Aorta (tissue), 5 donors: ENCODE measurements at places on chromosomes 4 and X. TPM values are rescaled to one million over a fixed set of nuclear protein-coding genes. Genes with fewer than 3 reads are reported as not detected.

DNA sequence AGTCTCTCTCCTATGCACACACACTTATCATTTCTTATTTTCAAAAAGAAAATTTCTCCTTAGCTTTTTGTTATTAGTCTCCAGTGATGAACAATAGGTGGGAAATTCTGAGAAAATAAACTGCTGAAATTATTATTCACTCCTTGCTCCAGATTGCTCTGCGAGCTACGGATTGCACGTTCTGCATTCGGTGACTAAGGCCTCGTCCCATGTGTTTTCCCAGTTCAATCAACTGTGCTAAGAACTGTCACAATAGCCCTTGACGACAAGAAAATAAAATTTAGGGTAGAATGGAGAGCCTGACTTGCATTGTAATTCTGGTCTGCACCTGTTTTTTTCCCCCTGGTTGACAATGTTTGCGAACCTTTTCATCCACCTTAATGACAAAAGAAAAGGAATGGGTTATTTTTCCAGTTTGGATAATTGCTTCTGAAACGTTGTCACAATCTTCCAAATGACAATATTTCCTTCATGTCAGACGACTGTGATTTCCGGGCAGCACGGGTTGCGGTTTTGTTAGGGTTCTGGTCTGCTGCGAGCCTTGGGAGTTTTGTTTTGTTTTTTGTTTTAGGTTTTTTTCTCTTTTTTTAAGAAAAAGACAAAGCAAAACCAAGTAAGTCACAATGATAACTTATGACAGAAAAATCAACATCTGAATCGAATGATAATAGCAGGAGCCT lies 124.5 kb upstream of the NOCT start:
- no peak overlapping the region for H3K27ac ChIP-seq
- no peak overlapping the region for H3K4me3 ChIP-seq
- H3K36me3 ChIP-seq: no peaks in the 10 kb centered on the region
- H3K4me1 ChIP-seq: no peaks in the 10 kb centered on the region

- H3K27ac ChIP-seq: no peak overlapping the region
- no peaks in the 10 kb centered on the region for H3K36me3 ChIP-seq
- no peak overlapping the region for H3K4me3 ChIP-seq
- DNase-seq: no peak
- H3K27me3 ChIP-seq: no peaks in the 10 kb centered on the region
- no peaks in the 10 kb centered on the region for H3K4me1 ChIP-seq
Measured at GRCh38 chr4:188106454-188106853, 2.9 kb downstream of the TRIML2 start.

DCLK2 gene
- 2.4 TPM for polyA plus RNA-seq

CDS1 gene
- 0.33 TPM for polyA plus RNA-seq

GRCh38 chr4:1027915-1028238 lies 16.5 kb downstream of the FGFRL1 start:
- DNase-seq: no peak
- H3K4me1 ChIP-seq: no peaks in the 10 kb centered on the region
- H3K27me3 ChIP-seq: no peaks in the 10 kb centered on the region
- no peaks in the 10 kb centered on the region for H3K36me3 ChIP-seq

LINC00632 gene
- polyA plus RNA-seq: 18.8 TPM

TMSB15A gene
- polyA plus RNA-seq: 2.4 TPM

DNA sequence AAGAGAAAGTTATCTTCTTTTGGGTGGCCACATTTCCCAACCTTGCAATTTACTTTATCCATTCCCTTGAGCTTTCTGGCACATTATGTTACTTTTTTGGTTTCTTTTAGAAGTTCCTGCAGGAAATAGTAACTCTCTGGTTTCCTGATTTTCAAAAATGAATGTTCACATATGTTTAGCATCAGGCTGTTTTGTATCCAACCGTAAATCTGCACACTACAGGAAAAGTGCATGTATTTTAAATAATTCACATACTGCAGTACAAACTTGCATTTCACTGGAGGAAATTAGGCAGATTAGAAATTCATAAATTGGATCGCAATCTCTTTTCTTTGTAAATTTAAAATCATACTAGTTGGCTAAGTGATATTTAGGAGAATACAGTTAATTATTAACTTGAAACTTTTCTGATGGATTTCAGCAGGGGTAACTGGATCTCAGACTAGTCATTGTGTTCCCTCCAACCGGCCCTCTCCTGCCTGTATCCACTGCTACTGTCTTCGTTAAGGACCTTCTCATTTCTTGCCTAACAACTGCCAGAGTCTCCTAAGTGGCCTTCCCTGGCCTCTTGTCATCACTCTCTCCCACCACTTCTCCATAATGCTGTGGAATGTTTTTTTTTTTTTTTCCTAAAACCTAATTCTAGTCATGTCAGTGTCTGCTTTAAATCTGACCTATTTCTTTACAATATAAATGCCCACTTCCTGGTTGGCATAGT lies 137.2 kb downstream of the UNC5C start:
- DNase-seq: no peak
- H3K4me3 ChIP-seq: no peak overlapping the region
- no peak overlapping the region for H3K27ac ChIP-seq
- no peaks in the 10 kb centered on the region for H3K36me3 ChIP-seq
- H3K27me3 ChIP-seq: no peaks in the 10 kb centered on the region

DNA sequence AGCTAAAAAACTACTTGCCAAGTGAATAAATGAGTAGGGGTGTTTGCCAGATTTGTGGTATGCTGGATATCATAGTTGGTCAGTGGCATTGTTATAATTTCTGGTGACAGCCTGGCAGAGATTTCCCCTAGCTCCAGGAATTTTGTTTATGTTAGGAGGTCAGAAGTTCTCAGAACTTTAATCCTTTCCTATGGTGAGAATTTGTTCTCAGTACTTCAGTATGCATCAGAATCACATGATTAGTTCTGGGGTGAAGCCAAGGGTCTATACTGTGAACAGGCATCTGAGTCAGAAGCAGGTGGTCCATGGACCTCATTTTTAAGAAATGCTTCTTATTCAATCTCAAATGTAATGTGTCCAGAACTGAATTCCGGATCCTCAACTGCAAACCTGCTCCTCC lies 10.5 kb downstream of the RASSF6 start:
- H3K27me3 ChIP-seq: peaks cover 2% of the 10 kb centered on the region
- H3K36me3 ChIP-seq: no peaks in the 10 kb centered on the region
- H3K27ac ChIP-seq: no peak overlapping the region
- no peak overlapping the region for H3K4me3 ChIP-seq
- no peak for DNase-seq
- peaks cover 3% of the 10 kb centered on the region for H3K4me1 ChIP-seq

DNA sequence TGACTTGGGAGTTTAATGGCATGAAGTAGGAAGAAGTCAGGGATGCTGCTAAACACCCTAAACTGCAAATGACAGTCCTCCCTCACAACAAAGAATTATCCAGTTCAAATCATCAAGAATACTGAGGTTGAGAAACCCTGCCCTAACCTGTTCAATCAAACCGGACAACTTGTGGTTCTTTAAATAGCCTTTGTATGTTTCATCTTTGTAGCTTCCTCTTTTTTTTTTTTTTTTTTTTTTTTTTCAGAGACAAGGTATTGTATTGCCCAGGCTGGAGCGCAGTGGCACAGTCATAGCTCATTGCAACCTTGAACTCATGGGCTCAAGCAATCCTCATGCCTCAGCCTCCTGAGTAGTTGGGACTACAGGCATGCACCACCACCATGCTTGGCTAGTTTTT lies 52.5 kb upstream of the TTC29 start:
- no peak overlapping the region for H3K4me3 ChIP-seq
- H3K4me1 ChIP-seq: no peaks in the 10 kb centered on the region
- H3K36me3 ChIP-seq: no peaks in the 10 kb centered on the region
- no peaks in the 10 kb centered on the region for H3K27me3 ChIP-seq
- H3K27ac ChIP-seq: no peak overlapping the region

- H3K36me3 ChIP-seq: peaks cover 9% of the 10 kb centered on the region
- H3K4me1 ChIP-seq: no peaks in the 10 kb centered on the region
- H3K27me3 ChIP-seq: no peaks in the 10 kb centered on the region
- H3K4me3 ChIP-seq: no peak overlapping the region
Measured at GRCh38 chr4:112652216-112652615, 15.3 kb downstream of the LARP7 start.

DNA sequence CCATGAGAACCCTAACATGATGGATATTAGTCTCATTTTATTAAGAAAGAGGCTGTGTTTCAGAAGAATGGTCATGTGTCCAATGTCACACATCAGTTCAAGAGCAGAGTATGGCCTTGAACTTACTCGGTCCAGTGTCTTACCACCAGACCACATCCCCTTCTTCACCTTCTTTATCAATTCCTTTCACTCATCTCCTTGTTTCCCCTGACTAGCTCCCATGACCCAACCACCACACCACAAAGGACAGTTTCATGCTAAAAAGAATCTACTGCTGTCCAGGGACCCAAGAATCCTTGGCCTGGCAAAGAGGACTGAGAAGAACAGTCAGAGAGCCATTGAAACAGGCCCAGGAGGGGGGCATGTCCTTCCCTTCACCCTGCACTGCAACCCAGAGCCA lies 33.6 kb upstream of the MSN start:
- H3K4me3 ChIP-seq: no peak overlapping the region
- H3K27ac ChIP-seq: no peak overlapping the region
- peaks cover 2% of the 10 kb centered on the region for H3K4me1 ChIP-seq
- DNase-seq: no peak
- no peaks in the 10 kb centered on the region for H3K27me3 ChIP-seq
- H3K36me3 ChIP-seq: no peaks in the 10 kb centered on the region

GRCh38 chr4:102809190-102809589 lies 18.2 kb downstream of the UBE2D3 start:
- no peak overlapping the region for H3K27ac ChIP-seq
- DNase-seq: no peak
- H3K36me3 ChIP-seq: no peaks in the 10 kb centered on the region
- no peak overlapping the region for H3K4me3 ChIP-seq
- no peaks in the 10 kb centered on the region for H3K4me1 ChIP-seq

DNA sequence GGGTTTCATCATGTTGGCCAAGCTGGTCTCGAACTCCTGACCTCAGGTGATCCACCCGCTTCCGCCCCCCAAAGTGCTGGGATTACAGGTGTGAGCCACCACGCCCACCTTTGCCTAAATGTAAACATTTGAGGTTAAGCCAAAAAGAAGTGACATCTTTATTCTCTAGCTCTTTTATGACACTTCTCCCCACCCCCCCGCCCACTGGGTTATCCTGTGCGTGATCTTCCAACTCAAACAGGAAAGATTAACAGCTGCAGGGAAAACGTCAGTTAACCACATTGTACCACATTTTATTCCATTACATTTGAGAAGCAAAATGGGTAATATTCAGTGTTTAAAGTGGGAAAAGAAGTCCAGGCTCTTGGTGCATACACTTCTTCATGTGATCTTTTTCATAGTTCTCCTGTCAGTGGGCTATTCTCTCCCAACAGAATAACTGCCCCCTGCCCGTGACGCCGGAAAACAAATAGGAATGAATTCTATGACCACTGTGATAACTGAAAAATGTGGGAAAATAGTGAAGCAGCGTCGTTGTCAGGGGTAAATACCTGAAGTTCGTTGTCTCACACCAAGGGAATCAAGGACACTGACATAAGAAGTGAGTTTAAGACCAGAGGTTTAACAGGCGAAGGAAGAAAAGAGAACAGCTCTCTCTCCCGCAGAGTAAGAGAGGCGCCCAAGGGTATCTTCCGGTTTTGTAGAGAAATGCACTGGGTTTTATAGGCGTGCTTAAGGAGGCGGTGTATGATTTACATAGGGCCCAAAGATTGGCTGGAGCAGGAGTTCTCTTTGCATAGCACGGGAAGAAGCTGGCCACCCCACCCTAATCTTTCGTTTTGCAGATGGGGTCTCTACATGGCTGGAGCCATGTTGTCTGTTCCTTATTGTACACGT lies 9.7 kb upstream of the SRD5A3 start:
- H3K36me3 ChIP-seq: no peaks in the 10 kb centered on the region
- H3K4me3 ChIP-seq: no peak overlapping the region
- H3K4me1 ChIP-seq: no peaks in the 10 kb centered on the region
- no peak for DNase-seq
- no peak overlapping the region for H3K27ac ChIP-seq
- no peaks in the 10 kb centered on the region for H3K27me3 ChIP-seq

- H3K36me3 ChIP-seq: no peaks in the 10 kb centered on the region
- H3K4me3 ChIP-seq: no peak overlapping the region
- H3K4me1 ChIP-seq: no peaks in the 10 kb centered on the region
- H3K27me3 ChIP-seq: no peaks in the 10 kb centered on the region
Measured at GRCh38 chr4:123994917-123995316, 598.3 kb downstream of the SPRY1 start.

DNA sequence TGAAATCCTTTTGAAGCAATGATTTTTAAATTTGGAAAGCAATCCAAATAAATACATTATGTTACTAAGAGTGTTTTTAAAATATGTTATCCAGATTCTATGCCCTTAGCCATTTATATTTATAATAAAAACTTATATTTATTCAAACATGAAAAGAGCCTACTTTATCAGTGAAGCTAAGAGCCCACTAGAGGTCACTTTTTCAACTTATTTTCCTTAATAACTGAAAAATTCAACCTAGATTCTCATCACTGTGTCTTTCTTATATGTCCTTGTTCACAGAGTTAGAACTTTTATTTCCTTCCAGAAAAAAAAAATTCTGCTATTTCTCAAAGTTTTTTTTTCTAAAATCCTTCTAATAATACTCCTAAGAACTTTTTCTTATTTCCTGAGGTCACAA lies 23.9 kb downstream of the PRDM8 start:
- H3K36me3 ChIP-seq: no peaks in the 10 kb centered on the region
- DNase-seq: no peak
- H3K4me3 ChIP-seq: no peak overlapping the region
- no peaks in the 10 kb centered on the region for H3K4me1 ChIP-seq
- no peak overlapping the region for H3K27ac ChIP-seq
- no peaks in the 10 kb centered on the region for H3K27me3 ChIP-seq

ZNF157 gene
- 0.23 TPM for polyA plus RNA-seq

DNA sequence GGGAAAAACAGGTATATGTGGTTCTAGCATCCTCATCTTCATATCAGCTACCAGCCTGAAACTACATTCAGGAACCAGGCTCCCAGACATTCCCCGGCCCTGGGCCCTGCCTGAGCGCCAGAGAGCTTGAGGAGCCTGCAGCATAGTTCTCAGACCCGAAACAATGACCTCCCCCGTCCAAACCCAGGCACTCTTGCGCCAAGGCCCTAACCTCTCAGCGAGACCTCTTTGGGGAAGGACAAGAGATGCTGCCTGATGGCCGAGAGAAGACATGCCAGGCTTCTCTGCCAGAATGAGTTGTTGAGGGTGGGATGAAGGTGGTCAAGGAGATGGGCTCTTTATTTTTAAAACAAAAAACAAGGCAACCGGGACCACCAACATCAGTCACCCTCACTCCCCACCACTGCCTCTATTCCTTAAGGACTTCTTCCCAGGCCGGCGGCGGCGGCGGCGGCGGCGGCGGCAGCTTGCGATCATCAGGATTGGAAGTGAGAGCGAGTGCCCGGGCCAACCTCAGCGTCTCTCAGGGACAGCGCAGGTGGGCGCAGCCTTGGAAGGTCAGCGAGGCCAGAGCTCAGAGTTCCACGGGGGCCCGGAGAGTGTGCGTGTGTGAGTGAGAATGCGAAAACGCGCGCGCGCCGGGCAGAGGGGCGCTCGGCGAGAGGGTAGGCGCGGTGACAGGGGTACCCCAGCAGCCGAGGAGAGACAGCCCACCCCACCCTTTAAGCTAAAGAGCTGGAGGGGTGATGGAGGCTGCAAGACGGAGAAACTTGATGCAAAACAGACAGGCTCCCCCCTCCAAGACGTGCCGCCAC lies 601 bp downstream of the INPP4B start:
- no peaks in the 10 kb centered on the region for H3K36me3 ChIP-seq
- peak; percentile 75 for DNase-seq
- peak overlapping the region; percentile 84 for H3K4me3 ChIP-seq
- H3K27ac ChIP-seq: peak overlapping the region; percentile 25
- no peaks in the 10 kb centered on the region for H3K27me3 ChIP-seq

MTNR1A gene
- polyA plus RNA-seq: not detected
